H7 (cell line): ENCODE measurements at places on chromosomes 3 and 15. TPM values are rescaled to one million over a fixed set of nuclear protein-coding genes. Genes with fewer than 3 reads are reported as not detected.

The MED12L gene
- 7.9 and 8.0 TPM in 2 replicates for total RNA-seq

The CLDN16 gene
- 0.96 and 1.6 TPM in 2 replicates for total RNA-seq

GRCh38 chr15:50128266-50128665 is 9.2 kb upstream of the ATP8B4 start:
- no peak for DNase-seq

DNA sequence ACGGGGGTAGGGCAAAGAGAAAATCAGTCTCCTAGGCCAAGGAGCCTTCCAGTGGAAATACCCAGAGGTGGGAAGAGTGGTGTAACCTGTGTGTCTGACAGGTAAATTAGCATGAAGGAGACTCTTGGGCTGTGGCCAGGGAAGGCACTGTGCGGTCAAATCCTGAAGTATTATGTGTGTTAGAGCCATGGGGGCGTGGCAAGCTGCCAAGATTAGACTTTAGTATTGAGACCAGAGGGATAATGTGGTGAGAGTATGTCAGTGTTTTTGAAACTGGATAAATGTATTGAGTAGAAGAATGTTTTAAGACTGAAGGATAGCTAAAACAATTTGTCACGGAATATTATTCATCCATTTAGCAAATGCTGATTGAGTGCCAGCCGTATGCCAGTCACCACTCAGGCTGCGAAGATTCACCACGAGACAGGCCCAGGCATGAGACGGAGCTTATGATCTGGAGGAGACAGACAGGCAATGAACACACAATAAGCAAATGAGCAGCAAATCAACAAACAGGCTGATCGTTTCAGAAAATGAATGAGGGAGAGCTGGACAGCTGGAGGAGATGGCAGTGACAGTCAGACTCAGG is 445.9 kb downstream of the MCTP2 start:
- DNase-seq = no peak

DNA sequence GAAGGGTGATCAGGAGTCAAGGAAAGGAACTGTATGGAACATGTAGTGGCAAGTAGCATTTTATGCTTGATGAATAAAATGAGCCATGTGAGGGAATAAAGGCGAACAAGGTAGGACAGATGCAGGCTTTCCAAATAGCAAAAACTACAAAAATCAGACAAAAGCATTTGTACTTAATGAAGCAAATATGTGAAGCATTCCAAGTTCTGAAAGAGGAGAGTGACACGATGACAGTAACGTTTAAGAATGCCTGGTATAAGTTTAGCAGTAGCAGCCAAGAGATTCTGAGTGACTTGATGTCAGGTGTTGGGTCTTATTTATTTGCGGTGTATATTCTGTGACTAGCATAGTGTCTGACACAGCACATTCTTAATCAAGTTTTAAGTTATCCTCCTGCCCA is 408.2 kb upstream of the RASGRP1 start:
- no peak for DNase-seq

DNA sequence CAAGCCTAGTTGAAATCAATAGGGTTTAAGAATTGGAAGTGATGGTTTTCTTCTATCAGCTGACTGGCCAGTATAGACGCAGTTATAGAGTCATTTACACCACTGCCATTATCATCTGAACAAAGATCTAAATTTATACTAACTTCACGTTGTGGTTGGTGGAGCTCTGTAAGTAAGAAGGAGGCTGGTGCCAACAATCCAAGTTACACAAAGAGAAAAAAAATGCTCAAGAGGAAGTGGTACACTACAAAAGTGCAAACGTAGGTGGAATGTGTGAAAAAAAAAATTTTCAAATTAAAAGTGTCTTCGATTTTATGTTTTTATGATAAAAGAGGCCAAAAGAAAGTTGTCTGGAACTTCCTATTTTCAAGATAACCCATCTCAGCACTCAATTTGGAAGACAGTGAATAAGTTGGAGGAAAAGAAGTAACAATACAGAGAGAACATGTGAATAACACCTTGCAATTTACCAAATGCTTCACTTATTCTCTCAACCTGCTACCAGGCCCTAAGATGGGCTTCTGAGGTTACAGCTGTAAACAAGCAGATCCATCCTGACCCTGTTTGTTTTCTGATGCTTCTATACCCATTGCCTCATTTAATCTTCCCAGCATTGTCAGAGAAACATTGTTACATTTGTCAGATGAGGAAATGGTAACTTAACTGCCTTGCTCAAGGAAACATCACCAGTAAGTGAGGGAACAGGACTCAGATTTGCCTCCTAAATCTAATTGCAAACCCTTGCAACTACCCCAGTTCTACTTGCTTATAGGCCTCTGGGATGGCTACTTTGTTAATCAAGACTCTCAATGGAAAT is 12.0 kb upstream of the TASOR start:
- DNase-seq = no peak

DNA sequence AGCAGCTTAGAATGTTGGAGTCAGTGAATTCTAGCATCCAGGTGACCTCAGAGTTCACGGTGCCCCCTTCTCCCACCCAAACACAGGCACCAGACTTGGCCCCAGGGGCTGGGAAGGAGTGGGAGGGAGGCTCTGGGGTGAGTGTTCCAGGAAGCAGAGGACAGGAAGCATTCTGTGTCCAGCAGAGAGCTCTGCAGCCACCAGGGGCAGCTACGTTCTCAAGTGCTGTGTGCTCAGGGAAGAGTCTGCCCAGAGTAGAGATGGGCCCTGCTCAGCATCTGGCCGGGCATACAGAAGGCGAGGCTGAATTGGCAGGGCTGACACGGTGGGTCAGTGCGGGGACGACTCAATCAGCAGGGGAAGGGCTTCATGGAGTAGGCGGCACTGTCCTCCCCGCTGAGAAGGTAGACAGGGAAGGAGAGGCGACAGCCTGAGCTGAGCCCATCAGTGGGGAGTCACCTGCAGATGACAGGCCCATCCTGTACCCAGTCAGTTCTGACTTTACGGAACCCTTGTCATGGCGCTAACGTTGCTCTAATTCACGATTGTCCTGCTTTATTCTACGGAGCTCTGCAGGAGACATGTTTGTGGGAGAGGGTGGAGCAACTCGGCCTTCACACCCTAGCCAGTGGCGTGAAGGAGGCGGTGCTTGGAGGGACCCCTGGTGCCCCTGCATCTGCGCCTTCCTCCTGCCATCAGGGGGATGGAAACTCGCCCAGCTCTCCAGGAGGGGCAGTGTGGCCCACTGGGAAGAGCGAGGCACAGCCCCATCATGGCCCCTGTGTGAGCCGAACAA is 82.2 kb downstream of the C3orf70 start:
- peak; percentile 84 for DNase-seq

- DNase-seq = no peak
Measured at GRCh38 chr3:37944391-37944842, 46.2 kb upstream of the VILL start.

GRCh38 chr3:46922426-46922825 is 44.9 kb downstream of the PTH1R start:
- no peak for DNase-seq

DNA sequence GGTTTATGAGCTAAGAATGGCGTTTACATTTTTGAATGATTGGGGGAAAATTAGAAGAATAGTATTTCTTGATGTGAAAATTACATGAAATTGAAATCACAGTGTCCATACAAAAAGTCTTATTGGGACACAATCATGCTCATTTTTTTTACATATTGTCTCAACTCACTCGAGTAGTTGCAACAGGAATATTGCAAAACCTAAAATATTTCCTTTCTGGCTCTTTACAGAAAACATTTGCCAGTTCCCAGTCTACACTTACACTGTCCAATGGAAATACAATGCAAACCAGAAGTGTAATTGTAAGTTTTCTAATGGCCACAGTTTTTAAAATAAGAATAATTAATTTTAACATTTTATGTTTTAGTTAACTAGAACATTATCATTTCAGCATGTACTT is 137.8 kb downstream of the SAMMSON start:
- DNase-seq = no peak
